Stimulated activated CD4-positive, alpha-beta T cell treated with anti-CD3 and anti-CD28 coated beads, Interleukin-12 subunit alpha, Interleukin-12 subunit beta, amount 100 ng/mL, for 24 hours (primary cell): ENCODE measurements at places on chromosomes 12 and 14.

- DNase-seq = no peak
Observed at GRCh38 chr12:111581434-111582132, 17.5 kb downstream of the ATXN2 start.

- no peak for DNase-seq
Observed at GRCh38 chr14:75880512-75880911, 101.3 kb downstream of the TGFB3 start.

DNA sequence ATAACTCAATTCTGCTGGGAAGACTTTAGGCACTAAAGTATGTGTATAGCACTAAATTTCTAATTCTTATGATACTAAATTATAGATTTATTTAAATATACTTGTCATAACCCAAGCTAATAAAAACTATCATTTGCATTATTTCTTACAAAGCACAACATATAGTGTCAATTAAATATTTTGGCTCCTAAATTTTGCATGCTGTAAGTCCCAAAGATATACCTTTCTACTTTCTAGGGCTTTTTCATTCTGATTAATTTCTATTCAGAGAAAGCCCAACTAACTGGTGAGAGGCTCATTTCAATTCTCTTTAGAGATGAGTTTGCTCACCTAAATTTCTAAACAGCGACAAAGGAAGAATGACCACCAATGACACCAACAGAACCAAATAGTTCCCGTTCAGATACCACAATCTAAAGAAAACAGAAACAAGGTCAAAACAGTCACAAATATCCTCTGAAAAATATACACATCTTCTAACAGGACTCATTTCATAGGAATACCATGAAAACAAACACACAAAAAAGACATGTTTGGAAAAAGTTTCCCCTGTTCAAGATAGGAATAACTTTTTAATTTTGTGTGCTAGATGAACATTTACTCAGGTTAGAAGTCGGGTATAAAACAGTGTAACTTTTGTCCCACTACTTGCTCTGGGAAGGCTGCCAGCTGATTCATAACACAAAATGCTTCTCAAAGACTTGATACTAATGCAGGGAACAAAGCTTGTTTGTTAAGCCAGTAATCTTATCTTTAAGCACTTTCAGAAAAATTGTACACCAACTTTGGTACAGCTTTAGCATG, 7.6 kb downstream of the SLC38A2 start:
- no peak for DNase-seq

DNA sequence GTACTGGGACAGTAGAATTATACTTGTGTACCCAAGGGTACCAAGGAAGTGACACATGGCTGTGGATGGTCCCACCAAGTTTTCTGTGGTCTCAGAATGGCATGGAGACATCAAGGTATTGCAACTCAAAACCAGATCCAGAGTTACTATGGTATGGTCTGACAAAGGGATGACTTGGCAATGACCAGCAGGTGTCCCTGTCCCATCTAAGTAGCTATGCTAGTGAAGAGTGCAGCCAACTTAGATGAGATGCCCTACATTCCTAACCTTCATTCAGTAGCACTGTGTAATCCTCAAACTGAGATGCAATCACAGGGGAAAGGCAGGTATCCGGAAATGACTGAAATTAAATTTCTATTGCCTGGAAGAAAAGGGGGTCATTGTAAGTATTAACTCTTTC, 188.7 kb upstream of the TMEM260 start:
- DNase-seq = no peak

DNA sequence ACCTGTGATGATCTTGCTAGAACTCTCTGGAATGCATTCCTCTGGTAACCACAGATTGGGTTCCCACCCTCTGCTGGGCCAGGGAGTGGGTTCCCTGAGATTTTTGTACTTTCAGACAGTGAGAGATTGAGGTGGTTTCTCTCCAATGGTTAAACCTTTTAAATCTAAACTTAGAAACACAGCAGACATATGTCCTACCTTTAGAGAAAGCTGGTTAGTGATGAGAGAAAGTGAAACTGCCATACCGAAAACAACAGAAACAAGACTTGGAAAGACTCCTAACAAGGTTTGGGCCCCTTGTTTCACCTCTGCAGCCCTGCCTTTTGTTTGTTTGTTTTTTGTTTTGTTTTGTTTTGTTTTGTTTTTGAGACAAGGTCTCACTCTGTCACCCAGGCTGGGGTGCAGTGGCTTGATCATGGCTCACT, 9.7 kb upstream of the SGPP1 start:
- DNase-seq = no peak

DNA sequence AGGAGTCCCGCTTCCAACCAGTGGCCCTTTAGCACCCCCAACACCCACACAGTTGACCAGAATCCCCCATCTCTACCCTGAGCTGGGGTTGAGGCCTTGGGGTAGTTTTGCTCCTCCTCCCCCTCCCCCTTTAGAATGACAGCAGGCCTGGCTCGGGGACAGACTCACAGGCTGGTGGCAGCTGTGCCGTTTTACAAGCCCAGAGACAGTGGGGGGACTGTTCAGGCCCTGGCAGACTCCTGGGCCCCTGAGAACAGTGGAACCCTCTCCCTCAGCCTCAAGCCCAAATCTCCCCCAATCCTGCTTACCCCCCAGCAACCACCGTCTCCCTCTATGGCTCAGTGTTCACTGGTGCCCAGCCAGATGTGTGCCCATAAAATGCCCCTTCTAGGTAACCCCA, 10.1 kb downstream of the TMEM119 start:
- no peak for DNase-seq

DNA sequence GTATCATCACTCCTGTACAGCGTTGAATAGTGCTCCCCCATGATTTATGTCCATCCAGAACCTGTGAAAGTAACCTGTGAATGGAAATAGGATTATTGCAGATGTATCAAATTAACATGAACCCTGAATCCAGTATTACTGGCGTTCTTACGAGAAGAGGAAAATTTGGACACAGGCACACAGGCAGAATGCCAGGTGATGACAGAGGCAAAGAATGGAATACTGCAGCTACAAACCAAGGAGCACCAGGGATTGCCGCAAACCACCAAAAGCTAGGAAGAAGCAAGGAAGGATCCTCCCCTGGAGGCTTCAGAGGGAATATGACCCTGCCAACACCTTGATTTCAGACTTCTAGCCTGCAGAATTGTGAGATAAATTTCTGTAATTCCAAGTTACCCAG, 113.5 kb upstream of the EGLN3 start:
- no peak for DNase-seq

GRCh38 chr12:58640314-58640713, 280.0 kb downstream of the LRIG3 start:
- DNase-seq = no peak

DNA sequence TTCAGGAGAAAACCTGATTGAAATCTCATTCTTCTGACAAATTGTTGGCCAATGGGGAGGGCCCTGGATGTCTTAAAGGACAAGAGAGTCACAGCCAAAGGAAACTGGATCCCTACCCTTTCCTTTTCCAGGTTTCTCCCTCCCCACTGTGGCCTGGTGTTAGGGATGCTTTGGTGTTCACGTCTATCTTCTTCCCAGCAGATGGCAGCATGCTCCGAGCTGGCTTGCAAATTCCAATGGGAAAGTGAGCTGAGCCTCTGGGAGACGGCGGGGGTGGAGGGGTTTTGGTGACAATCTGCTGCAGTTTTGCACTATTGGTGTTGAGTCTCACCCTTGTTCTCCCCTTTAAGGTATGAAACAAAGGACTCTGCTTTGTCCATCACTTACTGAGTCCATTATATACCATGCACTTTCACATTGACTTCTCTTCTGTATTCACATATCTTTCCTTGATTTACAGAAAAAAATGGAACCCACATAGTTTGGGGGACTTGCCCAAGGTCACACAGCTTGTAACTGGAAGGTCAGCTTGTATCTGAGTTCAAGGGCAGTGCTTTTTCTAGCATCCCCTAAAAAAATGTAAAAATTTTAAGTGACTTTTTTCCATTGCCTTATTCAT, 39.3 kb downstream of the CCDC177 start:
- DNase-seq = no peak

- DNase-seq = no peak
Observed at GRCh38 chr12:6273205-6273540, 37.3 kb upstream of the PLEKHG6 start.

GRCh38 chr14:79056879-79057278, 886.7 kb downstream of the NRXN3 start:
- no peak for DNase-seq

GRCh38 chr14:56666294-56666693, 86.7 kb downstream of the TMEM260 start:
- no peak for DNase-seq
